Activated CD4-positive, alpha-beta T cell treated with anti-CD3 and anti-CD28 coated beads, Interleukin-10, Interleukin-2, amounts not matched to agents 100 ng/mL and 50 ng/mL, durations not matched to agents 16 hours and 8 hours (primary cell): ENCODE measurements at places on chromosomes 4 and X.

DNA sequence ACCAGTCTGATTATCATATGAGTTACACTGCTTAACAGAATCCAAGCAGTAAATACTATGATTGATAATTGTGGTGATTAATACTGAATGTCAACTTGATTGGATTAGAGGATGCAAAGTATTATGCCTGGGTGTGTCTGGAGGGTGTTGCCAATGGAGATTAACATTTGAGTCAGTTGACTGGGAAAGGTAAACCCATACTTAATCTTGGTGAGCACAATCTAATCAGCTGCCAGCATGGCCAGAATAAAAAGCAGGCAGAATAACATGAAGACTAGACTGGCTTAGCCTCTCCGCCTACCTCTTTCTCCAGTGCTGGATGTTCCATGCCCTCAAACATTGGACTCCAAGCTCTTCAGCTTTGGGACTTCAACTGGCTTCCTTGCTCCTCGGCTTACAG lies 961.3 kb downstream of the ADGRL3 start:
- no peak for DNase-seq

GRCh38 chr4:157898836-157899605 lies 273.8 kb downstream of the GASK1B start:
- DNase-seq, result no peak

DNA sequence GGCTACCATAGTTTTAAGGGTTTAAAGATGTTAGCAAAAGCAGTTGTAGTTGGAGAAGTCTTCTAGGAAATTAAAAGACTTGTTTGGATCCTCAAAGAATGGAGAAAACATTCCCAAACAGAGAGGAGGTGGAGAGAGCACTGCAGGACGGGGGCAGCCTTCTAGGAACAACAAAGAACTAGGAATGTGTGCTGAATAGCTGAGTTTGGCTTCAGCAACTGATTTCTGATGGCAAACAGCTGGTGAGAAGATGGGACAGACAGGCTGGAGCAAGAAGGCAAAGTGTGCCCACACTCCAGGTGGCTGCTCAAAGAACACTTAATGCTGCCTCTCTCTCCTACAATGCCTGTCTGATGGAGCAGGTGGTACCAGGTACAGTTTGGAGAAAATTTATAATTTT lies 1331.1 kb downstream of the ADGRL3 start:
- no peak for DNase-seq

GRCh38 chr4:176579226-176579625 lies 213.5 kb downstream of the VEGFC start:
- no peak for DNase-seq

DNA sequence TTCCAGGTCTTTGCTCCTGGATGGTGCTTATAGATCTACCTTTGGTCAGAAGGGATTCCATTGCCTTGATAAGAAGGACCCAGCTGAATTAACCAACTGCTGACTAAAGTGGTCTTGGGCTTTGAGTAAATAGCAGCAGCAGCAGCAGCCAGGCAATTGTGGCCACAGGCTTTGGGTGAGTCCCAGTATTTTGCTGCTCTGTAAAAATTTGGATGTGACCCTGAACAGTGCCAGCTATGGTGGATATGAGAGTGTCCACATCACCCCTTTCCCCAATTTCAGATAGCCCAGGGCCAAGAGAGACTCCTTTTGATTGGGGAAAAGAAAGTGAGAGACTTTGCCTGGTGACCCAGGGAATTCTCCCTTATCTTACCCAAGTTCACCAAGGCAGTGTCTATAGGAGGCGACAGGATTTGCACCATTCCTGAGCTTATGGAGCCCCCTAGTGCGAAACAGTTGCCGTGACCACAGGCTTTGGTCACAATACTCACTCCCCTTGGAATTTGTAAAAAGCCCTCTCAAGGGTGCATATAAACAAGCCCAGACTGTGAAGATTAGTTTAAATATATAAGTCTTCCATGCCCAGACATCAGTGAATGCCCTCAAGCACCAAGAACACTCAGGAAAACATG lies 518.0 kb downstream of the TMA16 start:
- peak; percentile 6 for DNase-seq

DNA sequence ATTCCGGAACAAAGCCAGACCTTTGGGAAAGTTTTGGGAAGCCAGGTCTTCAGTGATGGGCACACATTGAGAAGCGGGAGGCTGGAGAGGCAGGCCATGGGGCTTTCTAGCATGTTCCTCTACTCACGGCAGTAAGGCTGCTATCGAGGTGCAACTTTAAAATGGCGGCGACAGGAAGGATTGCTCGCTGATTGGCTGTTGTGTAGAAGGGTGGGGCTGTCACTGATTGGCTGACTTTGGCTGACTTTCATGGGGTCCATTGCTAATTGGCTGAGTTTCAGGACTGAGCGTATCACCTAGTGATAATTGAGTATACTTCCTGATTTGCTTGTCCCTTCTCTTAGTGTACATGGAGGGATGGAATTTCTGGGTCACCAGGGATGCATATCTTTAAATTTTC lies 19.7 kb upstream of the GLOD5 start:
- no peak for DNase-seq

GRCh38 chr4:132124624-132124974 lies 1024.5 kb upstream of the PCDH10 start:
- DNase-seq, result no peak

DNA sequence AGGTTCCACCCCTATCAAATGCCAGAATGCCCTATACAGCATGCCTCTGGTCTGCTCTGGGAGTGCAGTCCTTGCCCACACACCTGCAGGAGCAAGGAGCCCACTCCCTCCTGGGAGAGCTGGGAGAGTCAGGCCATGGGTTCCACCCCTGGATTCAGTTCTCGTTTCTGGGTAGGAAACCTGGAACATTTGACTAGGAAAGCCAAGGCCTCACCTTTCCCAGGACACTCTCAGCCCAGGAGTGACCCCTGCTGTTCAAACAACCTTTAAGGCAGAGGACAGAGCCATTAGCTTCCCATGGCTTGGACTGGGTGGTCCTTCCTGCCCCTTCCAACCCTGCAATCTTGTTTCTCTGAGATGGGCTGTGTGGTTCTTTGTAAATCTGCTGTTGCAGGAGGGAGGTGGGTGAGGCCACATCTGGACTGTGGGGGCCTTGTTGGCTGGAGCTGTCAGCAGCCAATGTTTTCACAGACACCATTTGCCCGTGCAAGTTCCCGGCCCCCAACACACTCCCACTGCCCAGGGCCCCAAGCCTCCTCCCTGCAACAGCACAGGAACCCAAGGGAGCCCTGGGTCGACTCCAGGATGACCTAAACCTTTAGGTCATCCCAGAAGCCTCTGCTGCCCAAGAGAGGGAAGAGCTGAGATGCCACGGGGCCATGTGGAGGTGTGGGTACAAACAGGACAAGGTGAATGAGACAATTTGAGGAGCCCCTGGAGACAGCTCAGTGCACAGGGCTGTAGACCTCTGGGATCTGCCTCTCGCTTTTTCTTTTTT lies 104.4 kb downstream of the PJA1 start:
- no peak for DNase-seq

DNA sequence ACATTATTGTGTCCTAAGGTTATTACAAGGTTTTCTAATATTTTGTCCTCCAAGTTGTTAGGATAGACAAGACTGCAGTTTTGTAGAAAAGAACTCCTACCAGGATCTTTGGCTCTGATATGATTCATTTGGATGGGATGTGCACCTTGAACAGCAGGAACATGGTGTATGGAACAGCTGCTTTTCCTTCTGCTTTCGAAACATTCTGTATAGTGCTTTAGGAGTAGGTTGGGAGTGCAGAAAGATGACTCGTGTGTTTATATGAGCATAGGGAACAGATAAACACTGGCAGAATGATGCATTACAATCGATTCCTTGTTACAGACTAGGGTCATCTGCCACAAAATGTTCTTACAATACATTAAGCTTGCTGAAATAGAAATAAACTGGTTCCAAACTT lies 790.1 kb downstream of the DMD start:
- no peak for DNase-seq

- DNase-seq, result no peak
These were observed 22.0 kb downstream of the CCNQ start for GRCh38 chrX:153576961-153577360.

- DNase-seq, result no peak
These were observed 67.1 kb downstream of the CC2D2A start for GRCh38 chr4:15536552-15537499.

GRCh38 chr4:93896516-93896915 lies 68.0 kb downstream of the ATOH1 start:
- no peak for DNase-seq

- DNase-seq, result no peak
These were observed 4.5 kb downstream of the VEGFC start for GRCh38 chr4:176788248-176788647.

- peak; percentile 51 for DNase-seq
These were observed 429 bp downstream of the NOCT start for GRCh38 chr4:139015948-139016471.

GRCh38 chr4:55491486-55491885 lies 55.2 kb downstream of the CLOCK start:
- DNase-seq, result no peak

GRCh38 chr4:81227968-81228367 lies 12.9 kb upstream of the PRKG2 start:
- DNase-seq, result no peak

GRCh38 chrX:101736651-101737050 lies 77.0 kb upstream of the ARMCX2 start:
- DNase-seq, result no peak

DNA sequence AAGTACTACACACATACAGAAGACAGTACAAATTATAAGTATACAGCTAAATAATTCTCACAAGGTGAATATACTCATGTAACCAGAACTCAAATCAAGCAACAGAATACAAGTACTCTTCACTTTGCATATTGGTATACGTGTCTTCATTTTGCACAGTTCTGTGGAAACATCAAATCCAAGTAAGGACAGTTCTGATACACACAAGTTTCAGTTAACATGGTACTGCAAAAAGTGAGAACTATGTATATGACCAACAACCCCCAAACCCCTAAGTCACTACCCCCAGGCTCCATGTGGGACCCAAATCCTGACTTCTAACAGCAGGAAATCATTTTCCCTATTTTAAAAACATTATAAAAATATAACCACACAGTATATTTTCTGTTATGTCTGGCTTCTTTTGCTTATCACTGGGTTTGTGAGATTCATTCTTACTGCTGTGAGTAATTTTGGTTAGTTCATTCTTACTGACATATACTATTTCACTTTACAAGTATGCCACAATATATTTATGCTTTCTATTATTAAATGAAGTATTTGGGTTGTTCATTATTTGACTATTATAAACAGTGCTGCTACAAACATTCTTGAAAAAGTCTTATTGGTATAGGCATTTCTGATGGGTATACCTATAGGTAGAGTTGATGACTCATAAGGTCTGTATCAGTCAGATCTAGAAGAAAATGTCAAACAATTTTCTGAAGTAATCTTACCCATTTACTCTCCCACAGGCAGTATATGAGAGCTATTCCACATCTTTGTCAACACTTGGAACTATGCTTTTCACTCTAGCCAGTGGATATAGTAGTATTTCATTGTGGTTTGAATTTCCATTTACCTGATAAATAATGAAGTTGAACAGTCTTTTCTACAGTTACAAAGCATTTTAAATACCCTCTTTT lies 47.0 kb downstream of the SCLT1 start:
- peak; percentile 47 for DNase-seq

DNA sequence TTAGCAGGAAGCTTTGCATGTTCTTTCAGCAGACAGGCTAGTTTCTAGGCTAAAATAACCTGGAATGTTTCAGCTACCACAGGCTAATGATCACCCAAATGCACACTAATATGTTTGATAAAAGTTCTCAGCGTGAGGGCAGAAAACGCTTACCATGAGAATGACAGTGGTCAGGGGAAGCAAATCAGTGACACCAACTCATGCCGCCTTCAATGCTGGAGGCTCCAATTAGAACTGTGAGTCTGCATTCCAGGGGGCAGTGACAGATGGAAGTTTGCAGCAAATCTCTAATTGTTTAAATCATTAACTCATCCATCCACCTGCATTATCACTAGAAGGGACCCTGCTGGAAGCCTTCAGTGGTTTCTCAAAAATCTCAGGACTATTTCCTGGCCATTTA lies 43.2 kb downstream of the ANOS1 start:
- DNase-seq, result no peak

DNA sequence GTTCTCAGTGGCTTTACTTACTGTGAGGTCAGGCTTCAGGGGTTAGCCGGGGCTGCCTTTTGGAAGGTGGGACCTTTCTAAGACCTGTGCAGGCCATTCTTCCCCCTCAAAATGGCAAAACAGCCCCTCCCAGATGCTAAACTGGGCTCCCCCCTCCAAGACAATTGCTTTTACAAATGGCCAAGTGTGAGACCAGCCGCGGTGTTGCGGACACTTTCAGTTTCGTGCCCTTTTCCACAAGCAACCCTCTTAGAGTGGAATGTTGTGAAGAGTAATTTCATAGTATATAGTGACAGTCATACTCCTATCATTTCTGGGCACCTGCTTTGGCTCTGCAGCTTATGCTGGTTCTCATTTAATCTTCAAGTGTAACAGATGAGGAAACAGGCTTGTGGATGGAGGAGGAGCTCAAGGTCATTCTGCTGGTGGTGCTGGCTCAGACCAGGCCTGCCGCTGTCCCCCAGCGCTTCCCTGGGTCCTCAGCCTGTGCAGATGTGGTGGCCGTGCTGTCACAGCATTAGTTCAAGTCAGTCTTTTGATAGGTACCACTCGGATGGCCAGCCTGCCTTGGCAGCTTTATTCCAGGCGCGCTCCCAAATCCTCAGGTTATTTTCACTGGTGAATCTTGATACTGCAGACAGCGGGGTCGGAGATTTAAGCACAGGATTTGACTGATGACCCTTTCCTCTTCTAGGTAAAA lies 55.0 kb upstream of the TADA2B start:
- DNase-seq, result no peak

GRCh38 chr4:185437809-185438208 lies 12.0 kb upstream of the UFSP2 start:
- peak; percentile 37 for DNase-seq

- DNase-seq, result no peak
These were observed 249.9 kb upstream of the GRIA3 start for GRCh38 chrX:122934131-122934530.

- DNase-seq, result no peak
These were observed 6.2 kb downstream of the NAT8L start for GRCh38 chr4:2065106-2065930.

DNA sequence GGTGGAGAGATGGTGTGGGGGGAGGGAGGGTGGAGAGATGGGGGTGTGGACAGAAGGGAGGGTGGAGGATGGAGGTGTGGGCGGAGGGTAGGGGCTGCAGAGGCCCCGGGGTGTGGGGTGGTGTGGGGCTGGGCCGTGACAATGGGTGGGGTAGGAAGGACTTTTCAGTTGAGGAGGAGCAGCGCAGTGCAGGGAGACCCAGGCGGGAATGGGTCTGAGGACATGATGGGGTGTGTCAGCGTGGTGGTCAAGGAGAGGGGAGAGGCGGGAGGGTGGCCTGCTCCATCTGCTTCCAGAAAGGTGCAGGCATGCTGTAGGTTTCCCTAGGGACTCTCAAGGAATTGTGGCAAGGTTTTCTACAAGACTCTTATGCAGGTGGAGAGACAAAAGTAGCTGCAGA lies 48.9 kb downstream of the RGS12 start:
- DNase-seq, result no peak

DNA sequence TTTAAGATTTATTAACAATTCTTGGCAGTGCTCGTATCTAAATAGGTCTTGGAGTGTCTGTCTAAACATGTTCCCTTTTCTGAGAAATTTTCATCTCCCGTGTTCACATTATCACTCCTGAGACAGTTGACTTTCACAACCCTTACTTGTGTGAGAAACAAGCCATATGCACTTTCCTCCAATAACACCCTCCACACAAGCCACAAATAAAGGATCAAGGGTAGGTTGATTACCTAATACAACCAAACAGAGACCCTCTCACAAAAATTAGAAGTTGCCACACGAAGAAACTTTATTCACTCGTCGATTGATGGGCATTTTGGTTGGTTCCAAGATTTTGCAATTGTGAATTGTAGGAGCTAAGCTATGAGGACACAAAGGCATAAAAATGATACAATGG lies 763.9 kb downstream of the TRAM1L1 start:
- DNase-seq, result no peak

GRCh38 chrX:15350329-15350996 lies 15.1 kb upstream of the PIGA start:
- DNase-seq, result no peak
